ENCODE measurements at places on chromosomes 3 and 15.

- DNase-seq: no peak
Observed at GRCh38 chr3:127490271-127491023, 100.1 kb downstream of the TPRA1 start.

- DNase-seq: no peak
Observed at GRCh38 chr15:86392296-86392695, 312.6 kb downstream of the AGBL1 start.

- no peak for DNase-seq
Observed at GRCh38 chr15:82970696-82971095, 15.3 kb upstream of the RAMAC start.

- DNase-seq: no peak
Observed at GRCh38 chr3:47910777-47911440, 105.3 kb downstream of the MAP4 start.

DNA sequence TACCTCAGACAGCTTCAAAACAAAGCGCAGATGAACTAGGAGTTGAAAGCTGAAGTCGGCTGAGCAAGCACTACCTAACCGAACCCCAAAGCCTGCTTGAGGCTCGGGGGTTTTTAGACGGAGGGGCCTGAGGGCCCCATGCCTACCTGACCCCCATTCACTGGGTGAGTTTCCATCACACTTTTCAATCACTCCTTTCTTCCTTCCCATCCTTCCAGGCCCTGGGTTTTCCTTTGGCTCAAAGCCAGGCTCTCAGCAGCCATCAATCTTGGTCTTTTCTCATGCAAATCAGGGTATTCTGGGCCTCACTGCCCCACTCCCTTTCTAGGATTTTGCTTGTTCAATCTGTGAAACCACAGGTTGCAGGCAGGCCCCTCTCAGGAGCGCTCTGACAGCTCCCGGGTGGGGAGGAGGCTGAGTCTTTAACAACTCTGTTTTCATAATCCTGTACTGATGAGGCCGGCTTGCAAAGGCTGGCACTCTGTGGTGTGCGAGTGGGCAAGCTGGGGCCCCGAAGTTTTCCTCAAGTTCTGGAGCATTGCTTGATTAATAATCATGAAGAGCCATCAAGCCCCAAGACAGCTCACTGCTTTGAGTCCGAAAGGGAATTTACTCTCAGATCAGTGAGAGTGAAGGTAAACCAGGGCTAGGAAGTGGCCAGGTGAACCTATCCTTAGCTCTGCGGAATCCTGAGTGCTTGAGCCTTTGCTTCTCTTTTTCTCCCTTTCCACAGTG lies 97.6 kb downstream of the FRMD4B start:
- no peak for DNase-seq

GRCh38 chr3:189534531-189534930 lies 96.7 kb upstream of the TP63 start:
- DNase-seq: no peak

DNA sequence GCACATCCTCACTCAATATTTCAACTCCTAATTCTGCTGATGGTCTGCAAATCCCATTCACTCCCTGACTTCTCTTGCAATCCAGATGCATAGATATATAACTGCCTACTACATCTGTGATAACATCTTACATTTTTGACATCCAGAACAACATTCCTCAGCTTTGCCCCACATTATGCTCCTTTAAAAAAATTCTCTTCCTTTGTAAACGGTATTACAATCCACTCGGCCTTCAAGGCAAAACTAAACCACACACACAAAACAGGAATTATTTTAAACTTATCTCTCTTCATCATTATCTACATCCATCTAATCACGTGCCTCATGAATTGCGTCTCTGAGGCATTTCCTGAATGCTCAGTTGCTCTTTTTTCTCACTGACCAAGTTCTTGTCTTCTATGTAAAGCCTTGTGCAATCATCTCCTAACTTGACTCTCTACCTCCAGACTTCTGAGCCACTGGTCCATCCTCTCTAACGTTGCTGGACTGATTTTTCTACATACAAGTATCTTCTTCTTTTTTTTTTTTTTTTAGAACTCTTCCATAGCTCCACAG lies 117.0 kb downstream of the SATB1 start:
- DNase-seq: no peak

DNA sequence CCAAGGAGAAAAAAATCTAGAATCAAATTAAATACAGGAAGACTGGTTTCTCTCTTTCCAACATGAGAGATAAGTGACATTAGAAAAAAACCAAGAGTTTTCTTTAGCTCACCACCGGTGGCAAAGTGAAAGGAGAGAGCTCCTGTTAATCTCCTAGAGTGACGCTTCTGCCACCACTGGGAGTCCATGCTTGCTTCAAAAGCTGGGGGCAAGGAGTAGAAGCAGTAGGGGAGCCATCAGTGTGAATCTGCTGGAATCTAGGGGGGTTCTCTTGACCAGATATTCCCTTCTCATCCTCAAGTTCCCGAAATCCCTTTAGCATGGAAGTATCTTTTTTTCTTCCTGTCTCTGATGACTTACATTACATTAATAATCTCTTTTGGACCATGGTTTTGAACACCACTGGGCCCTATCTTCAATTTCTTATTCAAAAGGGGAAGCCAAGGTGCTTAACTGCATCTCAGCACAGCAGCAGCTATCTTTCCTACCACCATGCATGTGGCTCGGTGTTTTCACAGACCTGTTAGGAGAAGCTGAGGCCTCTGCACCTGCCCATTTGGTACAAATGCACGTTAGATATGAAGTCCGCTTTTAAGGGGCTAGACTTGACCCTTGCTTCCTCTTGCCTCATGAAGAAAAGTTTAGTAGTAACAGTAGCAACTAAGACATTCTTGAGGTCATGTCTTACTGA lies 6.6 kb upstream of the ICE2 start:
- DNase-seq: no peak

GRCh38 chr3:148884261-148884660 lies 19.2 kb downstream of the CPA3 start:
- DNase-seq: no peak

GRCh38 chr15:52151353-52151752 lies 38.8 kb upstream of the BCL2L10 start:
- DNase-seq: no peak

- no peak for DNase-seq
Observed at GRCh38 chr3:7166460-7166859, 305.5 kb downstream of the GRM7 start.

DNA sequence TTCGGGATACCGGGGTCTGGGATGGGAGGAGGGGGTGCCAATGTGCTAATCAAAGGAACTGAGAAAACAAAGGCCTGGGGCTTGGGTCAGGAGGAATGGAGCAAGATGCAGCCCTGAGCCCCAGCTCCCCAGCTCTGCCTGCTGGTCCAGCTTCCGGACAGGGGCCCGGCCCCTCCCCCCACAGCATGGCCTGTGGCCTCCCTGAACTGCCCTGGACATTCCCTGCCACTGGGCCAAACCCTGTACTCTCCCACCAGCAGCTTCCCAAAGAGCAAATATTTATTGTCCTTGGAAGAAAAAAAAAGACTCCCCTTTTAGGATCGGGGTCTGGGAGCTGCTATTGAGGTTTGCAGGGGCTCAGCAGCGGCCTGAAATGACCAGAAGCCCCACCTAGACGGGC lies 5.7 kb upstream of the MYL3 start:
- DNase-seq: no peak

DNA sequence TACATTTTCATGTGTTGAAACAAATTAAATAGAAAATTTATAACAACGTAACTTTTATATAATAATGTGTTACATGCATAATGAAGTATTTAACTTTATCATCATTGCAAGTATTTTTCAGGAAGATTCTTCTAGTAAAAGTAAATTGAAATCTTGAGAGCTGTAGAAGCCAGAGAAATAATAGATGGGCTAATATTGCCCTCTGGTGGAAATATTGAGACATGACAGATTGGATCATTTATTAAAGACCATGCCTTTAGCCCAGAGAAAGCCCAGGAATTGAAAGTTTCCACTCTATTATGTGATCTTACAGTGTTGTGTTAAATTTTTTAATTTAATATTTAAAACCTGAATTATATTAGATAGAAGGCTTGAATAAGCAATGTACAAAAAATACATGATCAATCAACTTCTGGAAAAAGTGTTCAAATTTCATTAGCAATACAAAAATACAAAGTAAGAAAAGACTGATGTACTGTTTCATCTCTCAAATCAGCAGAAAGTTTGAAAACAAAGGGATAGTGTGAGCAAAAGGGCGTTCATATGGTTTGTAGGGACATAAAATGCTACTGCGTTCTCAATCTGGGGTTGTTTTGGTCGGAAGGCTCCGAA lies 52.7 kb upstream of the SPTSSB start:
- DNase-seq: no peak

DNA sequence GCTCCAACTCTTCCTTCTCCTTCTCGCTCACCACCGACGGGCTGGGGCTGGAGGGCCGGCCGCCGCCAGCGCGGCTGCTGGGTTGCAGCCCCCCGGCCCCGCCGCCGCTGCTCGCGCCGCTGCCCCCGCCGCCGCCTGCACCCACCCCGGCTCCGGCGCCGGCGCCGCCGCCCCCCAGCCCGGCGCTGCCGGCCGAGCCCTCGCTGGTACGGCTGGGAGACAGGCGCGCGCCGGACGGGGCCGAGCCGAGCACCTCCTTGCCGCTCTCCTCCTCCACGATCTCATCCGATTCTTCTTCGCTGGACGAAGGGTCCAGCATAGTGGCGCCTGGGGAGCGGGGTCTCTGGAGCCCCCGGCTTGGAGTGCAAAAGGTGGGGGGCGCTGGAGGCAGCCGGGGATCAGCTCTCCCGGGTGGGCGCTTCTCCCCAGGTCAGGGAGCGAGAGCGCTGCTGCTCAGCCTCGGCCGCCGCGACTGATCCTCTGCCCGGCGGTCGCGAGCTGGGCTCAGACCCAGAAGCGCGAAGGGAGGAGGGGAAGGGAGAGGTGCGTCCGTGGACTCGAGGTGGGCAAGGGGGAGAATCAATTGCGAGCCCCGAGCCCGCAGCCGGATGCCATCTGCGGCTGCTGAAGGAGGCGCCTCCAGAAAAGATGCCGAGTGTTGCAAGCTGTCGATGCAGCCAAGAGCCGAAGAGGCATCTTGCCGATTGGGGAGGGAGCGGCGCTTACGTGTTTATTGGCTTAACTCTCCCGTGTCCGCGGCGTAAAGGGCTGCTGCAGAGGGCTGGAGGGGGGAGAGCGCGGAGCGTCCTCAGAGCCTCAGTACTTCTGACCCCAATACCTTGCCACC lies at the start of gene CADPS:
TSS of gene CADPS (minus strand) at position 706 of the 847 bp plus-strand sequence. CDS start at position 319, 387 bp downstream.
- DNase-seq: no peak

GRCh38 chr3:38648659-38649499 lies 608 bp downstream of the SCN5A start:
- DNase-seq: no peak

- no peak for DNase-seq
Observed at GRCh38 chr3:37223576-37223975, 49.2 kb upstream of the LRRFIP2 start.

GRCh38 chr3:38396239-38396638 lies 49.7 kb downstream of the XYLB start:
- DNase-seq: no peak

DNA sequence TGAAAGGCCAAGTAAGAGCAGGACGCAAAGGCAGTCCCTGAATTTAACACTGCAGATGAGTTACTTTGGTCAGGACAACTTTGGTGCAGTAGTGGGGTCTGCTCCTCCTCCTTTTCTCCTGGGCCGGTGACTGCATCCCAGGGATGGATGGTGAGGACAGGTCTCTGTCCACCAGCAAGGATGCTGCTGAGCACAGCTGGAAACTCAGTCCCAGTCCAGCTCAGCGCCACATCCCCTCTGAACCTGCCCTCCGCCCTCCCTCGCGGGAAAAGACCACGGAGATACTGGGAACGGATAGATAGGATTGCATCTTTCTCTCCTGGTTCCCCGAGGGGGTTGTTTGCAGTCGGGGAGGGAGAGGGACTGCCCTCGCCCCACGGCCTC lies 13.8 kb downstream of the GRAMD2A start:
- DNase-seq: no peak

DNA sequence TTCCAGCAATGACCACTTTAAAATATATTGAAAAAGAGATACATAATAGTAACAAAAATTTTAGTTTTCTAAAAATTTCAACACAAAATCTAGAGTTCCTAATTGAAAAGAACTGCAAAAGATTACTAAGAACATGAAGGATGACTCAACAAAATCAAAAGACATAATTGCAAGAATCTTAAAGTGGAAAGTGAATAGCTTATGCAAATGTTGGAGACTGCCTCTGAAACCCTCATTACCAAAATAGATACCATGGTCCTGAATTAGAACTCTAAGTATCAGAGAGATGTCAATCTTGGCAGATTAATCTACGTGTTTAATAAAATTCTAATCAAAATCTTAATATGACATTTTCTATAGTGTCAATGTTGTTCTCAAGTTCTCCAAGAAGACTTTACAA lies 60.7 kb upstream of the SGO1 start:
- no peak for DNase-seq

- no peak for DNase-seq
Observed at GRCh38 chr3:5210926-5211325, 23.4 kb downstream of the EDEM1 start.

DNA sequence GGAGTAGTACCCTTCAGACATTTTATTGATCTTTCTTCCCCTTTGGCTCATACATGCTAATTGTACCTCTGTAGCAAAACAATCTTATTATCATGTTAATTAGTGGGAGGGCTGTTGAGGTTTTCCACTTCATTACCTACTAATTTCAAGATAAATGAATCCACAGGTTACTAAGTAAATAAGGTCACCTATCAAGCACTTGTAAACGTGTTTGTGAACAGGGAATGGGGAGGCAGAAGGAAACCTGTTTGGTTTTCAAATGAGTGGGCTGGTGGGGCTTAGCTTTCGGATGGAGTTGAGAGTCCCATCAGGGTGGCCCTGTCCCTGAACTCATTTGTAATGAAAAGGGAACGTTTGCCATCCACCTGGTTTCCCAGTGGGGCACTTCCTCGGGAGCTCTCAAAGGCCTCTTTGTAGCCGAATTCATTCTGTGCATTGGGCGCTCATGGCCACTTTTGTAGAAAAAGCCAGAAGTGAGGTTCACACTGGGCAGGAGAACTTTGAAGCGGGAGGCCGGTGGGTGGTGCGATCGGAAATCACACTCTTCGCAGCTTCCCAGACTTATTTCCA lies 419.8 kb upstream of the NR2F2 start:
- no peak for DNase-seq

GRCh38 chr3:129126726-129127280 lies 5.2 kb upstream of the RAB43 start:
- no peak for DNase-seq

- DNase-seq: no peak
Observed at GRCh38 chr3:127459891-127460290, 130.6 kb downstream of the TPRA1 start.

DNA sequence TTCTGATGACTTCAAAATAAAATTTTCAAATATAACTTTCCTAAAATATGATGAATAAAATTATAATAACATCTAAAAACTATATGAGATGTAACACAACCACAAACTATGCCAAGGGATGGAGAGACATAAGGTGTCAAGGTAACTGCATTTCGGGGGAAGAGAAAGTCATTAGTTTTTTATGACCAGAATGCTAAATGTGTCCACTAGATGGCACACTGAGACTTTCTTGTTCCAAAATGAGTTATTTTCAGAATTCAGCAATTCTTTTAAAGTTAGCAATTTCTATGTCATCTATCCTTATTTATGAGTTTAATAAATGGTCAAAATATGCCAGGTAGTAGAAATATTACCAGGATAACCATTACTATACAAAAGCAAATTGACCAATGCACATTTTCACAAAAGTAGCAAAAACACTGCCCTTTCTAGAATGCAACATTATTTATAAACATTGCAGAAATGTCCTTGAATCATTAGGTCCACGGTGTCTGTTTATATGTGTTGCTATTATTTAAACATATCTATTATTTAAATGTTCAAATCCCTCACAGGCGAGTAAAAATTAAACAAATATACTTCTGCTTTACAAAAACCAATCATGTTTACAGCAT lies 374.2 kb downstream of the PLCL2 start:
- DNase-seq: no peak

GRCh38 chr3:121914081-121914998 lies 20.1 kb downstream of the SLC15A2 start:
- DNase-seq: no peak

GRCh38 chr3:49295489-49296058 lies 18.5 kb upstream of the C3orf62 start:
- DNase-seq: peak; percentile 28

All from SHP77 (cell line).